ENCODE measurements at places on chromosomes 3 and 15. TPM values are rescaled to one million over a fixed set of nuclear protein-coding genes. Genes with fewer than 3 reads are reported as not detected.

Gene HAPLN3
- 25.3 TPM for total RNA-seq

Gene DAZL
- total RNA-seq, result not detected

Gene TF
- 1.2 TPM for total RNA-seq

Gene DLEC1
- total RNA-seq, result 0.09 TPM

Gene CFAP161
- total RNA-seq, result not detected

Gene DVL3
- 22.3 TPM for total RNA-seq

Gene PPIB
- 796 TPM for total RNA-seq

Gene CLRN1
- not detected for total RNA-seq

Gene FGF7
- total RNA-seq, result not detected

Gene PAQR9
- total RNA-seq, result 1.8 TPM

Gene FSTL1
- total RNA-seq, result 62.0 TPM

Gene ARGFX
- total RNA-seq, result not detected

Gene ADCY5
- 0.88 TPM for total RNA-seq

Gene MRAS
- 8.2 TPM for total RNA-seq

Gene GXYLT2
- total RNA-seq, result 1.6 TPM

Gene MNS1
- 3.0 TPM for total RNA-seq

Gene CAMK2N2
- total RNA-seq, result 1.4 TPM

Gene ANKRD63
- total RNA-seq, result 0.40 TPM

Gene EPHB3
- total RNA-seq, result 0.21 TPM

Gene SOX2
- total RNA-seq, result 0.41 TPM

Gene FBXO40
- total RNA-seq, result not detected

Gene FOXL2NB
- total RNA-seq, result 1.0 TPM

Gene CATSPER2
- total RNA-seq, result 0.24 TPM

Gene CCDC9B
- total RNA-seq, result 19.9 TPM

Gene P2RY12
- not detected for total RNA-seq

Gene C15orf62
- 0.03 TPM for total RNA-seq

Gene NR1I2
- total RNA-seq, result not detected

Gene KIF7
- total RNA-seq, result 3.4 TPM

Gene DLL4
- 2.9 TPM for total RNA-seq

Gene SEMA6D
- total RNA-seq, result not detected

Gene ACKR2
- 0.13 TPM for total RNA-seq

Gene PIERCE2
- total RNA-seq, result 4.7 TPM

Gene APBA2
- total RNA-seq, result 17.3 TPM

Gene ADAMTSL3
- total RNA-seq, result 0.34 TPM

Gene HESX1
- total RNA-seq, result not detected

Gene XIRP1
- 0.17 TPM for total RNA-seq

All from A549 treated with AZD2906 at 1 μM for 4 hours (cell line).